ENCODE measurements at places on chromosomes 12 and 14.

DNA sequence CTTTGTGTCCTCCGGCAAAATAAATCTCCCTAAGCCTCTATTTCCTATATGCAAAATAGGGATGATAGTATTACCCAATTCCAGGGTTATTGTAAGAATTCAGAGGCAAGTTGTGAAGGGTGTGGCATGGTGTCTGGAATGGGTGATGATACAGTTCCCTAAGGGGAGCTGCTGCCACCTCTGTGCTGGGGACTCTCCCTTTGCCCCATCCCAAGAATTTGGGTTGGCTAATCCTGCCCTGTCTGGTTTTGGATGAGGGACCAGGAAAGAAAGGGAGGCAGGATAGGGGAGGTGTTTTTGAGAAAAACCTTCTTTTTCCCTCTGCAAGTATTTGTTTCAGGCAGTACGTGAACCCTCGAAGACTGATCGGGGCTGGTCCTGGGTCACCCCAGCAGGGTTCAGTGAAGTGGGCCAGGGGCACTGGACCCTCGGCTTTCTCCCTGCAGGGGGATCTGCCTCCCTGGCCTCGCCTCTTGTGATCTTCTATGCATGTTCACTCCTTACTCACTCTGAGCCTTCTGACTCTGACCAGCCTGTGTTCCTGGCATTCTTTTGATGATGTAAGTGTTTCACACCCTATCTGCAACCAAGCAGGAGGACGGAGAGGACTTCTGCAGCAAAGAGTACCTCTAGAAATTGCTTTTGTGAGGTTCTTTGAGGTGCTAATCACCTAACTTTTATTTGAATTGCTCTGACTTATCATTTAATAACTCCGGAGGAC lies 60.8 kb downstream of the RASSF3 start:
- peak; percentile 41 for DNase-seq

DNA sequence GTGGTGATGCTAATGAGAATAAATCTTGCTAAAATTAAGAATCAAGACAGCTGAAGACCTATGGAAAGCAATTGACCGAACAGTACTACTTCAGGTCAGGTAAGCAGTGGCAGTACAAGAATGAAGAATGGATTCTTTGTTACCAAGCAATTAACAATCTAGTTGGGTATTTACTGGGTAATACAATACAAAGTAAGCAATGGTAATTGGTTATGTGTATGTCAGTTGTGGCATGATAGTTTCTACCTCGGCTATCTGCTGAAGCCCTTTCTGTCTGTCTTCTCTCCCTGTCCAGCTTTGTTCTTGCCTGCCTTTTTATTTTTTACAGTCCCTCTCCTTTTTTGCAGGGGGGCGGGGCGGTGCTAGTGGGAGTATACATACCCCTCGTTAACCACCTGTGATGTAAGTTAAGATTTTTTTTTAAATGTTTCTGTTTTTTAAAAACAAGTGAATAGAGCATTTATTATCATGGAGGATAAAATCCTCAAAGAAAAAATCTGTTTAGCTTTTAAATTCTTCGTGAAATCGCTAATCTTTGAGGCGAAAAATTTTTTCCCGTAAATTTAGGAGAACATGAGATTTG lies 75.9 kb downstream of the RCOR1 start:
- DNase-seq, result no peak

GRCh38 chr14:76057914-76058313 lies 72.4 kb downstream of the IFT43 start:
- no peak for DNase-seq

DNA sequence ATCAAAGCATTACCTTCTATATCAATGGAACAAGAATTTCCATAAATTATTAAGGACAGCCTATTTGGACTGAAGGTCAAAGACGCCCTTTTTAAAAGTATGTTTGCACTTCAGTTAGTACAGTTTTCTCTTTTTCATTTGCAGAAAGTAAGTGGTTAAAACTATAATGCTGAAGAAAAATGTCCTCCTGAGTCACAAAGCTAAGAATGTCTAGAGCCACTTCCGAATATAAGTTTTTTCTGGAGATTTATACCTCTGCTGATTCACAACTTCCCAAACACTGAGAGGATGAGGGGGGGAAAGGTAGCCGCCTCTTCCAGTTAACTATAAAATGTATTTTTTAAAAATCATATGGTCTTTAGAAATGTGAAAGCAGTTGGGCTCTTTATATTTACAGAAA lies 84.9 kb downstream of the DUSP6 start:
- no peak for DNase-seq

DNA sequence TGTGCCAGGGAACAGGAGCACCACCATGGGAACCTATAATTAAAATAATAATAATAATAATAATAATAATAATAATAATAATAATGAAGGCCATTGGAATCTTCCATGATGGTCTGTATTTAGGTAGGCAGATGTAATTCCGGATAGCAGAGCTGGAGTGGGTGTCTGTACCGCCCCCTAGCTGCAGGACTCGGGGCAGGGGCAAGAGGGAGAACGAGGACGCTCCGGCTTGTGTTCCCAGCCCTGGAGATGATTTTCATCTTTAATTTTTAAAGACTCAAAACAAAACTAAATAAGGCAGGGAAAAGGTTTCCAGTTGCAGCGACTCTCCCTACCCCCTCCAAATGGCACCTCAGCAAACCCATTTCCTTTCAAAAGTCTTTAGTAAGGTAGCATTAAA lies 501.1 kb downstream of the VRK1 start:
- DNase-seq, result no peak

DNA sequence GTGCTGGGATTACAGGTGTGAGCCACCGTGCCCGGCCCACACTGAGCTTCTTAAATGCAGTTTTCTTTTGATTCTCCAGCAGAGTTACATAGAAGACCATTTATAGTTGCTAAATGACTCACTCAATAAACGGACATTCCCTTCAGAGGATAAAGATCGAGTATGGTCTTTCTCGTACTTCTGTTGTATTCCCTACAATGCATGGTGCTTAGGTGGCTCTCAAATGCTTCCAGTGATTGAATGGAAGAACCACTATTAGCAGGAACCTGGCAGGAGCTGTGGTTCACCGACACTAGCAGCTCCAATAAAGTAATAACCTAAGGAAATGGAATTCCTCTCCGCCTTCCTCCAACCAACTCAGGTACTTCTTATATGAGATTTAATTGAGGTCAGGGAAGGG lies 3.9 kb upstream of the GPRC5A start:
- no peak for DNase-seq

- DNase-seq, result no peak
Measured at GRCh38 chr12:54007538-54008259, 1.1 kb upstream of the HOXC8 start.

DNA sequence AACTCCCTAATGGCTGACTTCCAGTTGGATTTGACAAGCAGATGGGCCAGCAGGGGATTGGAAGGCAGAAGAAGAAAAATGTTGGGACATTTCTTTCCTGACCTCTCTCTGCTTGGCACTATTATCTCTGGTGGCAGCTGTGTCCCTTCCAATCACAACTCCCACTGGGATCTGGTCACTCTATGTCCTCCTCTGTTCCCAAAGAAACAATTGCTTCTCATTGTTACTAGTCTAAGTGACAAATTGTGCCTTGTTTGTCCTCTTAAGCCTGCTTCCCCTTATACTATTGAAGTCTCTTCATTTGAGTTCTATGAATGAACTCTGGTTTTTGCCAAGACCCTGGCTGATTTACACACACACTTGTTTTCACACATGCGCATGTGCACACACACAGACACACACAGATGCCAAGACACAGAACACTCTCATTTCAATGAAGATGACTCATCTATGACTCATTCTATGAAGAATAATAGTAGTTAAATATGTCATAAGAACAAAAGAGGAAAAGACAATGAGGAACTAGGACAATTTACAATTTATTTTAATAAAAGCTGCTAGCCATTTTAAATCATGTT lies 83.0 kb upstream of the FAR2 start:
- no peak for DNase-seq
